Stimulated activated CD8-positive, alpha-beta memory T cell treated with anti-CD3 and anti-CD28 coated beads, Interleukin-4, amount 100 ng/mL, for 1 hour (primary cell): ENCODE measurements at places on chromosomes 6 and 20.

DNA sequence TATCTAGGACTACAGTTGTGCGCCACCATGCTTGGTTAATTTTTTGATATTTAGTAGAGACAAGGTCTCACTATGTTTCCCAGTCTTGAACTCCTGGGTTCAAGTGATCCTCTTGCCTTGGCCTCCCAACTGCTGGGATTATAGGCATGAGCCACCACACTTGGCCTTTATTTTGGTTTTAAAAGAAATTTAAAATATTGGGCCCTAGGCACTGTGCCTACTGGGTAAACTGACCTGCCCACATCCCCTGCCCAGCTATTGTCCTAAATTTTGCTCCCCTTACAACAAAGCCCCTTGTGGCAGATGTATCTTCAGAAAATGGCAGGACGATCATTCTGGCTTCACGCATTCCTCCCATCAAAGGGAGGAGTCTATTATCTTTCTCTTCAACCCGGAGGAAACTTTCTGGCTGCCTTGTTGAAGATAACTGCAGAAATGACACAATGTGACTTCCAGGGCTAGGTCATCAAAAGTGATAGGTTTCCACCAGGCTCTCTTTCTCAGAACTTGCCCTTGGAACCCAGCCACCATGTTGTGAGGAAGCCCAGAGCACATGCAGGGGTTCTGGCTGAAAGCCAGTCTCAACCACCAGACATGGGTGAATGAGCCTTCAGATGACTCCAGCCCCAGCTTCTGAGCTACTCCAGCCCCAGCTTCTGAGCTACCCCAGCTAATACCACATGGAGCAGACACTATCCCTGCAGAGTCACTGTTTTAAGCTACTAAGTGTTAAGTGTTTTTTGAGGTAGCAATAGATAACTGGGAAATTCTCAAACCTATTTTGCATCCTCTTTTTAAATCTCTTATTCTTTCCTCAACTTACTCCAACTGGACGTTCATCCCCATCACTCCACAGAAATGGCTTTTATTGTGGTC lies 4.6 kb upstream of the GUCA1B start:
- no peak for DNase-seq

DNA sequence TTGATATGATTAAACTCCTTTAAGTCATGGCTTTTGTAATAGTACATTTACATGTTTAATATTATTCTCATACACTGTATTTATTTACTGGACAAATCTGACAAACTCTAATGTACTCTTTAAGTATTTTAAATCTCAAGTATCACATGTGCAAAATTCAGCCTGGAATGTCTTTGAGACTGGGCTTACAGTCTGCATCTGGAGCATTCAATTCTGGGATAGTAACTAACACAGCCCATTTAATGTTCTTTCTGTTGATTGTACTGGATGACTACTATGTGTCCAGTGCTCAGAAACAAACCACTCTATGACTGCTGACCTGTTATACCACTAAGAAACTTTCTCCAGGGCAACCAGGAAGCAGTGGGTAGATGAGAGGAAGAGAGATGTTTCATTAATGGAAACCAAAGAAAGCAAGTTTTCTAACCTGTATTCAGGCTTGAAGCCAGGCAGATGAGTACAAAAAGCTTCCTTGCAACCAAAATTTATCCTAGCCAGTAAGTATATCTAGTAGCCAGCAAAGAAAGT lies 26.8 kb downstream of the FBXL4 start:
- no peak for DNase-seq

GRCh38 chr6:56936466-56936865 lies 18.4 kb upstream of the BEND6 start:
- DNase-seq: no peak

GRCh38 chr6:8000188-8000596 lies 64.0 kb downstream of the BLOC1S5 start:
- no peak for DNase-seq

- peak; percentile 71 for DNase-seq
Observed at GRCh38 chr6:139124887-139125672, 9.8 kb upstream of the HECA start.

DNA sequence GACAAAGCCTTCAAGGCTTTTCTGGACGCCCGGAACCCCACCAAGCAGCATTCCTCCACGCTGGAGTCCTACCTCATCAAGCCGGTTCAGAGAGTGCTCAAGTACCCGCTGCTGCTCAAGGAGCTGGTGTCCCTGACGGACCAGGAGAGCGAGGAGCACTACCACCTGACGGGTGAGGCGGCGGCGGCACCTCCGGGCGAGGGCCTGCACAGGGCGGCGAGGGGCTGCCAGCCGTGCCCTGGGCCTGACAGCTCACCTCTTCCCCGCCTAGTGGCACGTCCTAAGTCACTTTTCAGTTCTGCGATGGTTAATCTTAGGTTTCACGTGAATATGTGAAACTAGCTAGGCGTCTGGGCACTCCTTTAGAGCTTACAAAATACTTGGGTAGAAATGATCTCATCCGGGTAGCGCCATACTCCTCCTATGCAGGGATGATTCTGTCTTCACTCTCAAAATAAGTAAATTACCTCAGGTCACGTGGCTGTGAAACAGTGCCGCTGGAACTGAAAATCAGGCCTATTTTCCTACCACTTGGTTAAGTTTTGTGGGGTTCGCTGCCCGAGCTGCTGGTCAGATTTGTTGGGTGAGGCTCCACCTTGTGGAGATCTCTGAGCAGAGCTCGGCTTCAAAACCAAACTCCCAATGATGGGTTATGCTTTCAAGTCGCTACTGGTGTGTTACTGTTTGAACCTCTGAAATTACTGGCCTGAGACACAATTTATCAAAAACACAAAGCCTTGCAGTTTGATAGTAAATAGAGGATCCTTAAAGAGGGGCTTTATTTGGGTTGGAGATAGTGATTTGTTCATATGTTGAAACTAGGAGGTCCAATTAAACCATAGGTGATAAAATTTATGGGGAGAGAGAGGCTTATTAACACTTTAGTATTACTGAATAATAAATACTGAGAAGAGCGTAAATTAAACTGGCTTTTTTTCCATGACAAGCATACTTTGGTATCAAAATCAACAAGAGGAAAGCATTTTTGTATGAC lies 15.5 kb upstream of the CLDN20 start:
- no peak for DNase-seq

GRCh38 chr6:10809098-10809497 lies 29.2 kb downstream of the MAK start:
- DNase-seq: no peak

DNA sequence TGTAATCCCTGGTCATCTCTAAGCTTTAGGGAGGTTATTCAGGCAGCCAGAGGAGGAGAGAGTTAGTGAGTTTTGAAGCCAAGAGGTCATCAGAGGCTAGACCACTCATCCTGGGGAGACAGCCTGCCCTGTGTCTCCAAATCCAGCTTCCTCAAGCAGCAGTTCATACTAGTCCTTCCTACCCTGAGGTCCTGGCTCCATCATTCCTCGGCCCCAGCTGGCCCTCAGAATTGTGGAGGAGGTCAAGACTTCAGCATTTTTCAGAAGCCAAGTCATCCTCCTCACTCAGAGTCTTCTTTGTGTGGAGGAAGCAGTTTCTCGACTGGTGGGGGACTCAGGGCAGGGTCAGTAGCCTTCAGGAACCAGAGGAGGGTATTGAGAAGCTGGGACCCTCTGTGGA lies 12.4 kb upstream of the KIAA1755 start:
- DNase-seq: no peak

DNA sequence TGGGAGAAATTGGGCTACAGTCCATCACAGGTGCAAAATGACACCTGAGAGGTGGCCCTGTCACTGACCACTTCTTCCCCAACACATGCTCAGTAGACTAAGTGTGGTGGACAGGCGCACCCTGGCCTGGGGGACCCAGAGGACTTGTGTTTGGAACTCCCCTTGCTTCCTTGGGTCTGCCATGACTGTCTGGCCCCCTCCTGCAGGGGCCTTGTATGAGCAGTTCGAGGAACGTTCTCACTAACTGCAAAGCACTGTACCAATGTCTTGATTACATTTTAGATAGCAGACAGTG lies 4.0 kb upstream of the PCK1 start:
- DNase-seq: no peak

DNA sequence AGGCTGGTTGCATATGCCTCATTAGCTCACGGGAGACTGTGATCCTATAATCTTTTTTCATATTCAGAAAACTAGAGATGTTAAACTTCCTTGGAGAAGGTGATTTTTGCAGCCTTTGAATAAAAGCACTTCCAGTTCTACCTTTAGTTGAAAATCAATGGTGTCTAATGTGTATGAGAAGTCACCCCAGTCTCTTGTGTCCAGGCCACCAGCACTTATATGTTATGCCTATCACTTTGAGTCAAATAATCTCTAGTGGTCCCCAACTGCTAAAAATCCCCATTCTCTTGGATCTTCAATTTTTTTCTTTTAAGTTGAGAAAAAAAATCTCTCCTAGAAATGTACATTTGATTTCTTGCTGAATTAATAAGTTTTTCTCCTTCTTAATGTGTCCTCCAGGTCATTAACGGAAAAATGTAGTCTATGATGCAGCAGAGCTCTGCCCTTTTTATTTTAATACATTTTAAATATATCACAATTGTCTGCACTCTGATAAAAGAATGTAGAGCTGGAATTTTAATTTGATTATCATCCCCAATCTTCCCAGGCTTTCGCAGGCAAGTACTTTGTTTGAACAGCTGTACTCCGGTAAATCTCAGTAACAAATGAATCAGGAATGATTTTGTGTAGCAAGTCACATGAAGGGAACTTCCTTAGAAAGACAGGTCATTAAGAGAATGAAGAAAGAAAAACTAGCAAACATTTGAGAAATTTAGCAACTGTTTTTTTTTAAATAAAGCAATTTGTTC lies 147.0 kb downstream of the SOX4 start:
- no peak for DNase-seq

- DNase-seq: no peak
Observed at GRCh38 chr6:149153693-149154092, 163.8 kb upstream of the TAB2 start.

DNA sequence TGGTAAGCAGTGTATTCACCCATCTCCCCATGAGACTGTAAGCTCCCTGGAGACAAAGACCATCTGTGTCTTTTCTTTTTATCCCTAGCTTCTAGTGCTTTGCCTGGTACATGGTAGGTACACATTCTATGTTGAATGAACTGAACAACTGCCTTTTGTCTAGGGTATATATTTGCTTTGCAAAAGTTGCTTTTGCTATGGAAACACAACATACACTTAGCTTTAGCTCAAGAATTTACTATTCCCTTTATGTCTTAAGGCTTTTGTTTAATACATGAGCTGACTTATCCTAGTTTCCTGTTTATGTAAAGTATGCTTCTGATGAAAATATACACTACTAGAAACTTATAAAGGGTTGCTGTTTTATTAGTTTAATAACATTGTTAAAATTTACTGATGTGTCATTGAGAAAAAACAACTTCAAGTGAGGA lies 198.2 kb downstream of the PRL start:
- no peak for DNase-seq

- no peak for DNase-seq
Observed at GRCh38 chr6:30071081-30071818, 4.3 kb downstream of the PPP1R11 start.
